ENCODE measurements at places on chromosomes 11 and 22.

DNA sequence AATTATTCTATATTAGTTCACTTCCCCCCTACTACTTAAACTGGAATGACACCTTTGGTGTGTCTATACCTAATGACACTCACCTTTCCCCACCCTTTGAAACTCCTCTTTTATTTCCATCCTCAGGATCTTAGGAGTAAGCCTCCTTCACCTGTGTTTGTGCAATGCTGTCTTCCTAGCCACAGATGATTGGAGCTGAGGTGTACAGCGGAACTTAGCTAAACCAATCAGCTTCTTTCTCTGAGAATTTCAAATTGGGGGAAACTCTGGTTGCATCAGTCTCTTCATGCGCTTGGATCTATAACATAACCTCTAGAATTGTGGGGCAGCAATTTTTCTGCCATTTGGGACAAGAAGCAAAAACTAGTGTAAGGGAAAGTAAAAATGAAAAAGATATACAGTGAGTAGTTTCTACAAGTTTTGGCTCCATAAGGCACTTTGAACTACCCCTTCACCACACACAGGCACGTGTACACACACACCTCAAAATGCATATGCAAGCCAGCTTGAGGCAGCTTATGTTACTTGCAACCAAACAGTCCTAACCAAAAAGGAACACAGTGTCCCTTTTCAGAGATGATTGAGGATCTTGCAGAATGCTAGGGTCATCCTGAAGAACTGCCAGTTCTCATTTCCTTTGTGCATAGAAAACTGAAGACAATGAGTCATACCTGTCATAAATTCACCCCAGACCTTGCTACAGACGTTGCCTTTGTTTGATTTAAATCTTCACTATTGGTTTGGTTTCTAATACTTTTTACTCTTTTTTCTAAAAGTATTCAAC is 36.0 kb upstream of the LDLRAD3 start:
- DNase-seq, result no peak

DNA sequence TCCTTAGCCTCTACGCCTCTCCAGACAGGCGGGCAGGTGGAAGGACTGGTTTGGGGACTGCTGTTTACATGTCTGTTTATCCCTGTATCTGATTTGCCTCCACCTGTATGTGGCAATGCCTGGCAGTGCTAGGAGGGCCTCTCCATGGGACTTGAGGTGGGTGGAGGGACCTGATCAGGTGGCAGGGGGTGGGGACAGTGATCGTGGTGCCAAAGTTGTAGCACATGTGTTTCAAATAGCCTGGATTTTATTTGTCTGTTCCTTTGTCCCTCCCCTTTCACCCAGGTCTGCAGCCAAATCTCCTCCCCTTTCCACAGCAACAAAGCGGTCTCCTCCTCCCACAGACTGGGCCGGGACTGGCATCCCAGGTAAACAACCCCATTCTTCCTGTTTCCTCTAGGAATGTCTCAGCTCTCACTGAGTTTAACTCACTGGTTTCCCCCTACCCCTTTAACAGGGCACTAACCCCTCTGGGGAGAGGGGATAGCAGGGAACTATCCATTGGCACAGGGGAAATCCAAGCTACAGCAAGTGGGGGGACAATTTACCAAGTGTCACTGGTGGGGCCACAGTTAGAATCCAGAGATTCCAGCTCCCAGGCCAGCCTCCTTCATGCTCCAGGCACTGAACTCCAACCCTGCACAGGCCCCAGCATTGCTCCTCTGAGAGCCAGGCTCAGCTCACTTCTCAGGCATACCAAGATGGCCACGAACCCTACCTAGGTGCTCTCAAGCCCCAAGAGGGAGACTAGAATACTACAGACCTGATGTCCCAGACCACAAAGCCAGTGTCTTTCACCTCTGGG is 22.9 kb upstream of the TLCD5 start:
- DNase-seq, result no peak

GRCh38 chr11:111939836-111940604 is 2.9 kb downstream of the DIXDC1 start:
- DNase-seq, result no peak

DNA sequence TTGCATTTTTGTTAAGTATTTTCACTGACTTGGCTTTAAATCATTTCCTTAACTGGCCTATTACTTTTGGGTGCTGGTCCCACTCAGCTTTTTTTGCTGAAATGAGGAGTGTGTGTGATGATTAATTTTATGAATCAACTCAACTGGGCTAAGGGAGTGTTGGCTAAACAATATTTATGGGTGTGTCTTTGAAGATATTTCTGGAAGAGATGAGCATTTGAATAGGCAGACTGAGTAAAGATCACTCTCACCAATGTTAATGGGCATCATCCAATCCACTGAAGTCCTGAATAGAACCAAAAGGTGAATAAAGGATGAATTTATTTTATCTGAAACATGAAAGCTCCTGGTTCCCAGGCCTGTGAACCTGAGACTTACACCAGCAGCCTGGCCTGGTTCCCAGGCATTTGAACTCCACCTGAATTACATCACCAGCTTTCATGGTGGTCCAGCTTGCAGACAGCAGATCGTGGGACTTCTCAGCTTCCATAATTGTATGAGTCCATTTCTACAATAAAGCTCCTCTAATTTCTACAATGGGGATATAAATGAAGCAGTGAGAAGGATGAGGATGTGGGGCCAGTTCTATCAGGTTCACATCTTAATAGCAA is 241.3 kb upstream of the ZC3H12C start:
- DNase-seq, result no peak

GRCh38 chr11:38182126-38182866 is 1584.3 kb upstream of the RAG2 start:
- no peak for DNase-seq

- DNase-seq, result no peak
These were observed 90.1 kb downstream of the KIF18A start for GRCh38 chr11:28017816-28018215.

DNA sequence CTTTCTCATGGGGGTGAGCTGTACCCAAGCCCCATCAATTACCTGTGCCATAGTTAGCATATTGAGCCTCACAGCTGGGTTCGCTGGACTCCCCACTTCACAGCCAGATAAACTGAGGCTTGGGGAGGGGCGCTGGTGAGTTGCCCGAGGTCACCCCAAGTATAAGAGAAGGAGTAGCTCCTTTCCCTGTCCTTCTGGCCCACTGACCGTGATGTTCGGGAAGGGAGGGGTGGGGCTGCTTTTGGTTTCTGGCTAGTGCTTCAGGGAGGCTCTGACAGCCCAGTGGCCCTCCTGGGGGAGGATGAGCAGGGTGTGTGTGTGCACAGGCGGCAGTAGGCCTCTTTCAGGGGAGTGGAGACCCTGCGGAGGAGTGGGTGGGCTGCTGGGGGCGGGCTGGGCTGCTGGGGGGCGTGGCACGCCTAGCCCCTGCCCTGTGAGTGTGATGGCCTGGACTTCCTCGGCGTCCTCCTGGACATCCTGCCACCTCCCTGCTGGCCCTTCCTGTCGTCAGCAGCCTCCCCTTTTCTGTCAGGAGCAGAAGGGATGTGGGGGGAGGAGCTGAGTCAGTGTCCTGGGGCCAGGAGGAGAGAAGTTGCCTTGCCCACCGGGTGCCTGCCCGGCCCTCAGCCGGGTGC is 50.3 kb downstream of the TRIOBP start:
- DNase-seq, result no peak

DNA sequence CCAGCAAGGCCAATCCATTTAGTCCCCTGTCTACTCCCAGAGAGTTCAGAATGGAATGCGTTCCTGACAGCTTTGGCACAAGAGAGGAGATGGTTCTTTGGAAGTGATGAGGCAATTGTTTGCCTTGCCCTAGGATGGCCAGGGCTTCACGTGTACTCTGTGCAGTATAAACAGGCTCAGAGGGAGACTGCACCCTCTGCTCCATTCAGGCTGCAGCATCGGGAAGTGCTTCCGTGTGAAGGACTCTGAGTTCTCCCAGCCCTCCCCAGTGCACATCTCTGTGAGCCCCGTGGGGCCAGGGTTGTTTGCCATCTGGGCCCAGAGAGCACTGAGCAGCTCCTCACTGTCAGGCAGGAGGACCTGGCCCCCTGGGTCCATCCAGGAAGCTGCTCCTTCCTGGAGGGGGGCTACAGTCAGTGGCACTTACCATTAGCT is 215.3 kb upstream of the TBCEL start:
- DNase-seq, result no peak

- DNase-seq, result no peak
These were observed 31.3 kb downstream of the RSF1 start for GRCh38 chr11:77789061-77789730.

GRCh38 chr11:64048042-64048854 is 12.5 kb downstream of the FLRT1 start:
- DNase-seq, result no peak

DNA sequence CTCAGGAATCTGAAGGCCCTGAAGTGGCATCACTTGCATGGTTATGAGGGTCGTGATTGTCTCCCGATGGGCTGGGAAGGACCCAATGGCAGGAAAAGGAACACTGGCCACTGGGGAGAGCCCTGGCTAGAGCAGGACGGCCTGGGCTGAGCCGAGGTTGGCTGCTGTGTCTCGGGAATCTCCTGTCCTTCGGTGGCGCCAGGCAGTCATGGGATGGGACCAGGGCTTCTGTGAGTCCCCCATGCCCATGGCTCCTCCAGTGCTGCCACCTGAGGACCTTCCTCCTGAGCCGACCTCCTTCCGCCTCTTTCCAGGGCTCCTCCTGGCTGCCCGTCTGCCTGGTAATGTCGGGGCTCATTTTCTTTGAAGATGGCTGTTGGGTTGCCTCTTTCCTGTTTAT is 1394.0 kb downstream of the BRD1 start:
- DNase-seq, result no peak

DNA sequence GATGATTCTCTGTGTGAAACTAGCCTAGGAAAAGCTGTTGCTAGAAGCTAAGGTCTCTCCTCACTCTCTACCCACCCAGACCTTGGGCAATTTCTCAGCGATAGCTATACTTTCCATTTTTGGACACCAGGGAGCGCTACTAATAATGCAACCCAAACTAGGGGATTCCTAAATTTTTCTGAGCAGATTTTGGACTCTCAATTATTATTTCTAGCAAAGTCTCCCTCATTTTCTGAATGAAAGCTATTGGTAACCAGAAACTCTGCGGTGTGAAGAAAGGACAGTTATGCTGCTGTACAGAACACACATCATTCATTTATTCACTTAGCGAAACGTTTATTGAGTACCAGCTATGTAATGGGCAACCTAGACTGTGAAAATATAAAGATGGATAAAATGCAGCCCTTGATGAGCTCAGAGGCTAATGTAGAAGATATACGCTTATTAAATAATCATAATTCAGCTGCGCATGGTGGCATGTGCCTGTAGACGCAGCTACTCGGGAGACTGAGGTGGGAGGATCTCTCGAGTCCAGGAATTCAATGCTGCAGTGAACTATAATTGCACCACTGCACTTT is 6.1 kb upstream of the STIM1 start:
- peak; percentile 61 for DNase-seq

- DNase-seq, result no peak
These were observed 54.0 kb downstream of the MIAT start for GRCh38 chr22:26711205-26711963.

DNA sequence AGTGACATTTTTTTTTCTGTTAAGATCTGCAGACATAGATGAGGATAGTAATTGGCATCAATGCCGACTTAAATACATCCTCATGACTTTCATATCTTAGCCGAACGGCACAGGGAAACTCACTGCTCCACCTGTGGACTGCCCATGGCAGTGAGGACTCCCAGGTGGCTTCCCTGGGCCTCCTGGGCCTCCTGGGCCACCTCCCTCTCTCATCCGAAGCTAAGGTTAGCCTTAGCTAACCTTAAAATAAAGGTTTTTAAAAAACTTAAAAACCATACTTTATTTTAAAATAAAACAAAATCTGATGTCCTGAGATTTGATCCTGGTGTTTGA is 38.1 kb upstream of the TSKU start:
- DNase-seq, result no peak

DNA sequence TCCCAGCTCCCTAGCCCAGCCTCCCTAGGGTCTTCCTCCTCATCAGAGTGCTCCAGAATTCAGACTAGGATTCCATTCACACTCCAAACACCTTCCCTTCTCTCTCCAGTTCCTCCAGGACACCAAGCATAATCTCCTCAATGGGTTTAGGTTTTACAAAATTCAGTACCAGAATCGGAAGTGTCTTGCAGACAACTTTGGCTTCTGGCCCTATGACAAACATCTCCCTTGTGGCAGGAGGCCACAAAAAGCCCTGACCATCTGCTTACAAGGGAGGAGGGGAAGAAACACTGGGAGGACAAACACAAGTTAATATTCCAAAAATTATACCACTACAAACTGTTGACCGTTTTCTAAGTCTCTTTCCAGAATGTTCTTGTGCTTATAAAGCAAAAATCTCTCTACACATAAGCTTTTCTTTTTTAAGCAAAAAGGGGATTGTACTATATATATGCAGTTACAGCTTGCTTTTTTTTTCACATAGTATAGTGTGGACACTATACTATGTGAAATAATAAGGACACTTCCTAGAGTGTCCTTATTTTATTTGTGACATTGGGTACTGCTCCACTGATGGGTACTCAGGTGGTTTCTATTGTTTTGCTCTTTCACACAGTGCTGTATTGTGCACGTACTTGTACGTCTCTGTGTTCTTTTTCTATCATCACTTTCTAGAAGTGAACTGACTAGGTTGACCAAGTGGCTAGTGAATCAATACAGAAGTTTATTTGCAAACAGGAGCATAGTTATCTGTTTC is 78.7 kb downstream of the BDNF start:
- no peak for DNase-seq

All from CD4-positive, alpha-beta memory T cell (primary cell).